ENCODE measurements at places on chromosomes 5 and 9.

DNA sequence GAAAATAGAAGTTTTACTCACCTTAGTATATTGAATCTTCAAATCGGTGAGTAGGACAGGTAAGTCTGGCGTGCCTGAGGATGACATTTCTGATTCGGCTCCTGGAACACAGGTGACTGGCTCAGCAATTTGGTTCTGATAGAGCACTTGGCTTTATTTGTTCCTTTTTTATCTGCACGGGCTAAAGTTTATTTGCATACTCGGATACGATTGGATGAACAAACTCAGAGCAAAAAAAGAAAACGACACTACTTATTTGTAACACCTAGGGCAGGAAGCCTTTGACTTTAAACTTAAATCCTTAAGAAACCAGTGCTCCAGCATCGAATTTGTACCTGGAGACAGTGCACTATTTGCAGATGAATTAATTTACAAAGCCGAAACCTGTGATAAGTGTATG lies at the start of gene ALDH1A1:
TSS of gene ALDH1A1 (minus strand) at position 140 of the 400 bp plus-strand sequence. CDS start at position 87, 53 bp downstream.
- DNase-seq, result no peak

DNA sequence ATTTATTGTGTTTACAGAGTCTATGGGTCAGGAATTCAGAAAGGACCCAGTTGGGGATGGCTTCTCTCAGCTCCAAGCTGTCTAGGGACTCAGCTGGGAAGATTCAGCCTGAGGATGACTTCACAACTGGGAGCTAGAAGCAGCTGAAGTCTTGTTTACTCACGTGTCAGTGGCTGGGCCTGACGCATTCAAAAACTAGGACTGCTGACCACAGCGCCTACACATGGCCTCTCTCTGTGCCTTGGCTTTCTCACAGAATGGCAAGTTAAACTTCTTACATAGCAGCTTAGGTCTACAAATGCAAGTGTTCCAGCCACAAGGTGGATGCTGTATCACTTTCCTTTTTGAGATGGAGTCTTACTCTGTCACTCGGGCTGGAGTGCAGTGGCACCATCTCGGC lies 16.3 kb upstream of the PPP2CA start:
- no peak for DNase-seq

GRCh38 chr9:137219757-137220316 lies 2.2 kb downstream of the RNF208 start:
- no peak for DNase-seq

- no peak for DNase-seq
Observed at GRCh38 chr5:135230251-135230925, 168.6 kb downstream of the MACROH2A1 start.

Data from activated gamma-delta T cell treated with anti-CD3 and anti-CD28 coated beads, Interleukin-2, amount 50 U/mL, for 16 hours (primary cell).